ENCODE measurements at places on chromosomes 1 and 21. TPM values are rescaled to one million over a fixed set of nuclear protein-coding genes. Genes with fewer than 3 reads are reported as not detected.

GRCh38 chr1:47569681-47570470 lies 132.0 kb downstream of the FOXD2 start:
- no peak for DNase-seq
- no peak overlapping the region for H3K27ac ChIP-seq
- no peak overlapping the region for H3K4me3 ChIP-seq
- no peaks in the 10 kb centered on the region for H3K36me3 ChIP-seq
- peaks cover 12% of the 10 kb centered on the region for H3K27me3 ChIP-seq
- no peaks in the 10 kb centered on the region for H3K4me1 ChIP-seq

- H3K27me3 ChIP-seq, result no peaks in the 10 kb centered on the region
- DNase-seq, result no peak
- H3K27ac ChIP-seq, result no peak overlapping the region
These were observed 118.3 kb upstream of the FGGY start for GRCh38 chr1:59178339-59179187.

DNA sequence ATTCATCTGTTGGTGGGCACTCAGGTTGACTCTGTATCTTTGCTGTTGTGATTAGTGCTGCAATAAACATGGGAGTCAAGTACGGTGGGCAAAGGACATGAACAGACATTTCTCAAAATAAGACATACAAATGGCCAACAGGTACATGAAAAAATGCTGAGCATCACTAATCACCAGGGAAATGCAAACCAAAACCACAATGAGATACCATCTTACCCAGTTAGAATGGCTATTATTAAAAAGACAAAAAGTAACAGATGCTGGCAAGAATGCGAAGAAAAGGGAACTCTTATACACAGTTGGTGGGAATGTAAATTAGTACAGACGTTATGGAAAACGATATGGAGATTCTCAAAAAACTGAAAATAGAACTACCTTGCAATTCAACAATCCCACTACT lies 98.9 kb downstream of the TMEM53 start:
- H3K27ac ChIP-seq, result no peak overlapping the region
- DNase-seq, result no peak
- H3K36me3 ChIP-seq, result no peaks in the 10 kb centered on the region

DNA sequence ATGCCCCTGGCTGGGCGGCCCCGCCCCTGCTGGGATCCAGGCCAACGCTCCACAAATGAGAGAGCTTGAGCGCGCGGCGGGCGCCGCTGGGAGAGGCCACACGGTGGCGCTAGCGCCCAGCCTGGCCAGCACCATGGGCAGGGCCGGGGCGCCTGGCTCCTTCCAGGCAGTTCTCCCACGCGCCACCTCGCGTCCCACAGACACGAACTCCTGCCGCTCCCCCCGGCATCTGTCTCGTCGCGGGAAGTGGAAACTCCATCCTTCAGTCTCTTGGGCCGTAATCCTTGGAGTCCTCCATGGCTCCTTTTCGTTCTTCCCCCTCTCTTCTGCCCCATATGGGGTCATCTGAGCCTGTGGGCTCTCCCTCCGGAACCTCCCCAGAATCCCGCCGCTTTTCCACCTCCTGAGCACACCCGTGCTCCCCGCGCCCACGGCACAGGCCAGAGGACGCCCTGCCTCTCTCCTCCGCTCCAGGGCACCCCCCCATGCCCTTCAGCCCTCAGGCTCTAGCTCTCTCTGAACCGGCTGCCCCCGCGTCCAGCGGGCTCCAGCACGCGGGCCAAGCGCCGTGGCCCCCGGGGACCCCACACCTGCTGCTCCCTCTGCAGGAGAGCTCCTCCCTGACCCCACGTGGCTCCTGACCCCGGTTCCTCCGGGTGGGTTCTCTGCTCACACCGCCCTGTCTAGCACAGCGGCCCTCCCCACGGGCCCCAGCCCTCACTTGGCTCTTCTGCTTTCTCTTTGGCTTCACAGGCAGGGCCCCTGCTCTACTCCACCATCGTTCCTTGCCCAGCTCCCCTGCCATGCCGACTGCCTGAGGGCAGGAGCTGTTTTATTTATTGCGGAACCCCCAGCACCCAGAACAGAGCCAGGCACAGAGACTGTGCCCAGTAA lies 31.9 kb upstream of the EDN2 start:
- H3K36me3 ChIP-seq, result peaks cover 6% of the 10 kb centered on the region
- no peaks in the 10 kb centered on the region for H3K27me3 ChIP-seq
- H3K4me1 ChIP-seq, result peaks cover 8% of the 10 kb centered on the region
- peak; percentile 75 for DNase-seq
- H3K27ac ChIP-seq, result no peak overlapping the region

- H3K4me3 ChIP-seq, result no peak overlapping the region
- H3K4me1 ChIP-seq, result peaks cover 16% of the 10 kb centered on the region
- no peak for DNase-seq
These were observed 432 bp downstream of the EPHB2 start for GRCh38 chr1:22711071-22711470.

DNA sequence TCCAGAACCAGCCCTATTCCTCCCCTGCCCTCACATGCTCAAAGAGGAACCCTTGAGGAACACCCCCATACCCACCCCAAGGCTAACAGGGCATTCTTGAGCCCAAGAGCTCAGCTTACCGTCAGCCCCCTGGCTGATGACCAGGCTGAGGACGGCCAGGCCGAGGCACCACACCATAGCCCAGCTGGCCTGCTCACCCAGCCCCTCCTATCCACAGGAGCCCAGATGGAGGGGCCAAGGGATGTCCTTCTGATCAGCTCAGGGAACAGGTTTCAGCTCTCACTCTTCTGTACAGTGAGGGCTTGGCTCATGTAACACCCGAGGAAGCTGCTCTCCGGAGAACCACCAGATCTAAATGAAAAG lies 2.2 kb downstream of the IGSF9 start:
- H3K36me3 ChIP-seq, result no peaks in the 10 kb centered on the region
- H3K4me1 ChIP-seq, result peaks cover 15% of the 10 kb centered on the region
- no peak overlapping the region for H3K4me3 ChIP-seq
- peaks cover 22% of the 10 kb centered on the region for H3K27me3 ChIP-seq
- no peak for DNase-seq
- no peak overlapping the region for H3K27ac ChIP-seq

GRCh38 chr1:50968821-50969610 lies 1.0 kb upstream of the CDKN2C start:
- no peaks in the 10 kb centered on the region for H3K36me3 ChIP-seq
- H3K4me3 ChIP-seq, result peak overlapping the region; percentile 90
- DNase-seq, result peak; percentile 20
- peak overlapping the region; percentile 82 for H3K27ac ChIP-seq

DNA sequence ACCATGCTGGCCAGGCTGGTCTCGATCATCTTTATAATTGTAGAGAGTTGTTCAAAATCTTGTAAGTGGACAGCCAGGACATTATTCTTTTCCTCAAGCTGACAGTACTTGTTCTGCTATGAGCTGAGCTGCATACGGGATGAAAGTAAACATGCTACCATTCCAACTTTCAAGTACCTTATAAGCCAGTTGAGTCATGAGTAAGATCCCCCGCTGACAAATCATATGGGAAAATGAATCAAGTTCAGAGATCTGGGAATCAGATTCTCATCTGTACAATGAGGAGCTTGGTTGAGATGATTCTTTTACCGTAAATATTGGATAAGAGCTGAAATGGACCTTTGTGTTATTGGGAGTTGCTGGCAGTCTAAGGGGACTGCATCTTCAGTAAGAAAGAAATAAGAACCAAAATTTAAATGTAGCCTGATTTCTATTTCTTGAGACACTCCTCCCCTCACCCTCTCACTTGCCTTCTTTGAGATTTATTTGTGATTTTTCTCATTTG lies 62.7 kb downstream of the CENPF start:
- no peaks in the 10 kb centered on the region for H3K4me1 ChIP-seq
- no peaks in the 10 kb centered on the region for H3K27me3 ChIP-seq
- H3K27ac ChIP-seq, result no peak overlapping the region
- H3K4me3 ChIP-seq, result no peak overlapping the region
- no peaks in the 10 kb centered on the region for H3K36me3 ChIP-seq
- DNase-seq, result no peak

- H3K4me1 ChIP-seq, result no peaks in the 10 kb centered on the region
- no peaks in the 10 kb centered on the region for H3K27me3 ChIP-seq
These were observed 51.5 kb downstream of the MACO1 start for GRCh38 chr1:25482211-25482610.

- no peaks in the 10 kb centered on the region for H3K36me3 ChIP-seq
- no peaks in the 10 kb centered on the region for H3K4me1 ChIP-seq
- H3K4me3 ChIP-seq, result no peak overlapping the region
- H3K27ac ChIP-seq, result no peak overlapping the region
These were observed 83.7 kb downstream of the PROX1 start for GRCh38 chr1:214071469-214071868.

DNA sequence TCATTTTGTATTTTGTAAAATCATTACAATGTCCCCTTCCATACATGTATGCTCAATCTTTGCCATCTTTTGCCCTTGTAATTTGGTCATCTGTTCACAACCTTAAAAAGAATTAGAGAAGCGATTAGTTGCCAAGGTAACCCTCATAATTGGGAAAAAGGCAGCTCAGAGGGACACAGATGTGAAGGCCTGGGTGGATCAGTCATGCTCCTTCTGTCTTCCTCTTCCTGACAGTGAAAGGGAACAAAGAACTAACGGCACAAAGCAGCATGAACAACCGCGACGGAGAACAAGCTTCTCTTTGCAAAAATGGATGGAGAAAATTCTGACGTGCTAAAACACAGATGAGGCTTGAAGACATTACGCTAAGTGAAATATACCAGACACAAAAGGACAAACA lies 78.7 kb upstream of the COG2 start:
- H3K27ac ChIP-seq, result no peak overlapping the region
- no peaks in the 10 kb centered on the region for H3K36me3 ChIP-seq
- no peaks in the 10 kb centered on the region for H3K4me1 ChIP-seq
- no peak overlapping the region for H3K4me3 ChIP-seq
- no peak for DNase-seq

- DNase-seq, result no peak
- no peak overlapping the region for H3K27ac ChIP-seq
- no peaks in the 10 kb centered on the region for H3K36me3 ChIP-seq
- no peaks in the 10 kb centered on the region for H3K27me3 ChIP-seq
- H3K4me1 ChIP-seq, result no peaks in the 10 kb centered on the region
These were observed 1.2 kb downstream of the OR2T1 start for GRCh38 chr1:248404024-248404423.

KCNK1 gene
- total RNA-seq, result not detected

DCDC2B gene
- not detected for total RNA-seq

SSR2 gene
- total RNA-seq, result 223 TPM
